Right renal pelvis (tissue), 4 donors: ENCODE measurements at places on chromosomes 5 and 9.

DNA sequence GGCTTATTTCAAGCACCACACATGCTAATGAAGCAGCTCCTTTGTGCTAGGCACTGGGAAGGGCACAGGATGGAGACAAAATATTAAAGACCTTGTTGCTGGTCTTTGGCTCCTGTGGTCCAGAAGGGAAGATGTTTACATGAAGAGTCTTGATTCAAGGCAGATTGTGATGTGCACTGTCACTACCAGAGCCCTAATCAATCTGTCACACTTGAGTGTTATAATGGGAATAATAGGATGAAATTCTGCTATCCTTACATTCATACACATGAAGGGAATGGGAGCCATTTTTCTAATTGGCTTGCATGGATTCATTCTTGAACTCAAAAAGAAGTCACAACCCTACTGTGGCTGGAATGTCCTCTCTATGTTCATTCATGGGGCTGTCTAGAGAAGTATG, 203.0 kb downstream of the SEC61B start:
- DNase-seq: no peak

DNA sequence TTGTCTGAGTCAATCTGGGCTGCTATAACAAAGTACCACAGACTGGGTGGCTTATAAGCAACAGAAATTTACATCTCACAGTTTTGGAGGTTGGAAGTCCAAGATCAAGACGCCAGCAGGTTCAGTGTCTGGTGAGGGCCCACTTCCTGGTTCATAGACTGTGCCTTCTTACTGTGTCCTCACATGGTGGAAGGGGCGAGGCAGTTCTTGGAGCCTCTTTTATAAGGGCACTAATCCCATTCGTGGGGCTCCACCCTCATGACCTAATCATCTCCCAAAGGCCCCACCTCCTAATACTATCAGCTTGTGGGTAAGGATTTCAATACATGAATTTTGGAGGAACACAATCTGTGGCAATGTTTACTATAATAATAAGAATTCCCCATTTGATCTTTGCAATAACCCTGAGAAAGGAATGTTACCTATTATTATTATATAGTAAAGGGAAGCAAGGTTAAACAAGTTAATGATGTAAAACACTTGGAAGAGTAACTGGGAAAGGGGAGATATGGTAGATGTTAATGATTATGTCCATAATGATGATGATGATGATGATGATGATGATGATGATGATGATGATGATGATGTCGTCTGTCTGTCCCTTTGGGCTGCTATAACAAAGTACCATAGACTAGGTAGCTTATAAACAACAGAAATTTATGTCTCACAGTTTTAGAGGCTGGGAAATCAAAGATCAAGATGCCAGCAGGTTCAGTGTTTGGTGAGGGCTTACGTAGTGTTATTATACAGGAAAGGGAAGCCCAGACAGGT, 40.8 kb downstream of the WHRN start:
- DNase-seq: no peak

DNA sequence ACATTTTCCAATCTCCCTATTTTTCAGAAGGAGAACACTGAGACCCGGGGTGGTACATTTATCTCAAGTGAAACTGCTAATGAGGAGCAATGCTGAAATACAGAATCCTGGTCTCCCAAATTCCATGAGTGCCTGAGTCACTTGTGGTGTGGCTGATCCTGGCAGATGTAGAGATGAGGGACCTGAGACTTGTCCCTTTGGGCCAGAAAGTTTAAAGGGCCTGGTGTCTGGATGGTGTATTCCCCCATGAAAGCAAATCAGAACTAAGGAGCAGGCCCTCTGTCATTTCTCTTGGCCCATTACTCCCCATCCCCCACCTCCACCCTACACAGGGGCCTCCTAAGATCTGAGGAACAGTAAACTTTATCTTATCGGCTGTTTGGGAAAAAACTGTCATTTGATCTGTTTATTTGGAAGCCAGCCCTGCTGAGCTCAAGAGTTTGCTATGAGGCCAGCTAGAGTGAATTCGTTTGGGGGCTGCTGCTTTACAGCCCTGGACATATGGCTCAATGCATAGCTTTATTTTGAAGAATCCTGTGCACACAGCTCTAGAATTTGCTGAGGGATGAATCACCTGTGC, 140.3 kb downstream of the LHFPL2 start:
- no peak for DNase-seq

DNA sequence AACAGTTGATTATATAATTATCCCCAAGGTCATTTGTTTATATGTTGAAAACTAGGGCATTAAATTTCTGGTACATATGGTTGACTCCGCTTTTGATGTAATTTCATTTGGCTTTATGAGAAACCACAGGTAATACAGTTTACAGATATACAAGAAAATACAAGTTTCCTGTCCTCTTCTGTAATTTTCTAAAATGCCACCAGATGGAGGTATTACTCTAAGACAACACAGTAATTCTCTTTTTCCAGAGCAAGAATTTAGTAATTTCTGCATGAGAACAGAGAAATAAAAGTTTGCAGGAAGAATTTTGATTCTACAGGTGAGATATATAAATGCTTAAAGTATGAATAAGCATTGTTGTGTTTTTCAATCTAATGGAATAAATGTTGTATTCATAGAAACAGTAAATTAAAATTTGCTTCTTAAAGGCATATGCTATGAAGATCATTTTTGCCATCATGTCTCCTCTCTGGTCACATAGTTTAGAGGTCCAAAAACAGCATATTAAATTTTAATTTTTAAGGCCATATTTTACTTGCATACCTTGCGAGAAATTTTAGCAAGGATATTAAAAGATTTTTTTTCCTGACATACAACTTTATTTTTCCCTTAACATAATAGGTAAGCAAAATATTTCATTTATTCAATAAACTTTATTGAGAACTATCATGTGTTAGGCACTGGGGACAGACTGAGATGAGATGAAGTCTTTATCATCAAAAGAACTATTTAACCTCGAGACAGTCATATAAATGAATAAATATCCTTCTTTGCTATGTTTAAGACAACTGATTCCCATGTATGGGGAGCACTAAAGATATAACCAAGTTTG, 22.7 kb downstream of the CHD1 start:
- no peak for DNase-seq

DNA sequence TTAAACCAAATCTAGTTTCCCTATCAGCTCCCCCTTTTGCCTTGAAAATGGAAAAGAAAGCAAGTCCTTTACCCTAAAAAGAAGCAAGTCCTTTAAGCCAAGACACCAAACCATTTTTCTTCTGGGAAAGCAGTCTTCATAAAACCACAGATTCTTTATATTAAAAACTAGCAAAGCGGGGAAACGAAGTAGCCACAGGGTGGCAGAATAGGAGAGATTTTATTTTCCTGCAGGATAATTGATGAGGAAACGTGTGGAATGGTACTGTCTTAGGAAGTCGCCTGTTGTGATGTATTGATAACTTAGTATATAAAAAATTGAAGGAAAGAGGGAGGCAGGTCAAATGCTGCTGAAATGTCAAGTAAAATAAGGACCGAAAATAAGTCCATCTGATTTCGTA, 41.1 kb downstream of the ZNF883 start:
- no peak for DNase-seq

GRCh38 chr9:96321515-96321914, 19.5 kb upstream of the HSD17B3 start:
- no peak for DNase-seq

GRCh38 chr5:150656191-150657132, 4.6 kb upstream of the MYOZ3 start:
- DNase-seq: no peak

DNA sequence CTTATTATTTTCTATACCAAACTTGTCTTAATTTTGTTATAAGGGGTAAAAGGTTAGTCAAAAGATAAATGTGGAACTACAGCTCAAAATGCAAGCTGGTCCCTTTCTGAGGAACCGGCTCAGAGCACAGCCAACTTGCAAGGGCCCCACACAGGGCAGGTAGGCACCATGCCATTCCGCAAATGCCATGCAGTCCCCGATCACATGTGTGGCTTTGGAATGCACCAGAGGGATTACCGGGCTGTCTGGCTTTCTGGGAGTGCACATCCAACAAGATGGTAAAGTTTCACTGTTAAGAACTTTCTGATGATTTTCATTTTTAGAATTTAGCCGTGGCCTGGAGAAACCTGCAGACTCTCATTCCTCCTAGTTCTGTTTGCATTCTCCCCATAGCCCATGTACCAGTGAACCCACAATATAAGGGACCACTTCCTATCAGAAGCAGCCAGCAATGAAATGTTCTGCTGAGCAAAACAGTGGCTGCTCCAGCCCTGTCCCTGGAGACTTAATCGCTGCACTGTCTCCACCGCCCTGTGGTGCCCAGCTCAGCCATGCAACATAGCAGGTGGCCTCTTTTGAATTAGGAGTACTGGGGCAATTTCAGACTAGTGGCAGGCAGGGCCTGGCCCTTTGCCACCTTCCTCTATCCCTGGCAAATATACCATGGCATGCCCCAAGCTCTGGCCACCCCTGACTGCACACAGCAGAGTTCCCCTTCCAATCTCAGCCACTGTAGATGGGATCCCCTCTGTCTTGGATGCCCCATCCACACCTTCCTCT, 11.4 kb downstream of the SHB start:
- DNase-seq: no peak

DNA sequence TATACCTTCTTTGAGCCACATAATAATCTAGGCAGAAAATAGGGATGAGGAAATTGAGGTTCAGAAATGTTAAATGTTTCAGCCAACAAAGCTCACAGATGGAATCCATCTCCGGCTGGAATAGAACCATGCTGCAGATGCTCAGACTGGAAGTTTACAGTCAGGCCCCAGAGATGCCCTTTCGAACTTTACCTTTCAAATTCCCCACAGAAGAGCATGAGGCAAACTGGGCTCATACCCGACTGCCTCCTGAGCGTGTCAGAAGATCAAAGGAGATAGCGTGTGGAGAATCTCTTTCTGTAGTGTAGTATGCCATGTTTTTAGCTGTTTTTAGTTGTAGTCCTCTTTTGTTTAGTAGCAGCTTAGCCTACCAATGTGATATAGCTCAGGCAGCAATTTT, 72.0 kb upstream of the DAP start:
- DNase-seq: no peak

GRCh38 chr5:82749461-82749820, 327.8 kb downstream of the TMEM167A start:
- DNase-seq: peak; percentile 26
